Bronchial epithelial cell (primary cell): ENCODE measurements at places on chromosomes 12 and 14.
A peak's percentile ranks its signal among the peaks of the same experiment; 100 is the strongest.

DNA sequence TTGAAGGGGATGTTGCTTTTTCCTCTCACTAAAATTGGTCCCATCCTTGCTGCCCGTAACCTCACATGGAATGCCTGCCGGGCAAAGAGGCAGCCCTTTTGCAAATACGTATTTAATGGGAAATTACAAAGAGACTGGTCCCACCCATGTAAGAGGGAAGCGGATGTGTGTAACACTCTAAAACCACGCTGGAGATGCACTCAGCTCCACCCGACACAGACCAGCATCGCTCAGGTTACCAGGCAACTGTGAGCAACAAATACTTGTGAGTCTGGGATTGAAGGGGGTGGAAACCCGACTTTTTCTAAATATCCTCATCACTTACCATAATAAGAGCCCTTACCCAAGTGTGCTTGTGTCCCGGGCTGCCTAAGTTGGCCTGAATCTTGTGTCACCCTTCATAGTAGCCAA is 47.7 kb downstream of the ELK3 start:
- no peak for DNase-seq

DNA sequence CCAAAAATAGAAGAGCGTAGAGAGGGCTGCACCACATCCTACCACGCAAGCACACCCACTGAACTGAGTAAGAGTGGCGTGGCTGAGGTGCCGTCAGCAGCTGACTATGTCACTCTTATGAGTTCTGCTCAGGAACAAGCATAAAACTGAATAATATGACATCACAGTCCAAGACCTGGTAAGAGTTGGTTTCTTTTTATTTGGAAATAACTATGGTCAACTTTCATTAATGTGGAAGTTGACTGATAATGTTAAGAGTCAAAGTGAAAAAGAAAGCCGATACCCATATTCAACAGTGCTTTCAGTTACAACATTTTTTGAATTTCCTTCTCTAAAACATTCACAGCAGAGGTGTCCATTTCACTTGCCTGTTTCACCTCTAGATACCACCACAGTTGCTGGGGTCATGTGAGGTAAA is 44.6 kb downstream of the GNS start:
- DNase-seq, result no peak

DNA sequence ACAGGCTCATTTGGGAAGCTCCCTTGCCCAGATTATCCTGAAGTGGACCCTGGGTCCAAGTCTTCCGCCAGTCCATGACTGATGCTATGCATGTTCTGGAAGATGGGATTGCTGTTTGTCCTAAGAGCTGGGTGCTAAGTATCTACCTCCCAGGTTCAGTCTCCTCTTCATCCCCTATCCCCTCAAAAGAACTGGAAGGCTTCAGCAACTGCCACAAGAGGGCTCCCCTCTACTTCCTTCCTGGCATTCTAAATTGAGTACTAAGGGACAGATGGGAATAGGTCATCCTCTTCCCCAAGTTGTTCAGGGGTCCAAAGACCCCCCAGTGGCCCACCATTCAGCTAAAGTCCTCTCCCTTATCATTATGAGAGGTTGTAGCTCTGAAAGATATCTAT is 9.0 kb upstream of the FKBP11 start:
- no peak for DNase-seq

DNA sequence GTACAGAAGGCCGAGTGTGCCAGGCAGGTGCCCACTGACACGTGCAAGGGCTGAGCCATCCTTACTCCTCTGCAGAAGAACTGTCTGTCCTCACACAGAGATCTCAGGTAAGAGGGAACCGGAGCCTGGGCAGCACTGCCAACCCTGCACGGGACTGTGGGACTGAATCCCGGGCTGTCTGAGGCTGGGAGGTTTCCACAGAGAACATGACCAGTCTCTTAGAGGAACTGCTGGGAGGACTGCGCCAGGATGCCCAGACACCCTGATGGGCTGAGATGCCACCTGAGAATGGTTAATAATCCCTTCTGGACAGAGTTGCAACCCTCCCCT is 302.9 kb upstream of the SFSWAP start:
- DNase-seq, result no peak

DNA sequence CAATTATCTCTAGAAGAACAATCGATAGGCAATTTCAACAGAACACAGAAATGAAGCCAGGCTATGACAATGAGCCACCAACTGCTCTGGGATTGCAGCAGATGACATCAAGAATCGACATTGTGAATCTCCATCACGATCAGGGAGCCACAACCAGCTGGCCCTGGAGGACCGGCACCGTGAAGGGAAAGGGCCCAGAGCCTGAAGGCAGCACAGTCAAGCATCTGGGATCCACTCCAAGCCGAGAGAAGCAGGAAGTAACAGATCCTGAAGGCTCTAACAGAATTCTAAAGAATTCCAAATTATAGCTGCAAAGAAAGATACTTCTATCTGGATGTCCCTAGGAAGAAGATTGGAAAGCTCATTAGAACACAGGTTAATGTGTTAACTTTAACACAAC is 61.0 kb downstream of the LRRC74A start:
- DNase-seq, result no peak

GRCh38 chr12:11807458-11807857 is 158.0 kb downstream of the ETV6 start:
- DNase-seq, result peak; percentile 74

DNA sequence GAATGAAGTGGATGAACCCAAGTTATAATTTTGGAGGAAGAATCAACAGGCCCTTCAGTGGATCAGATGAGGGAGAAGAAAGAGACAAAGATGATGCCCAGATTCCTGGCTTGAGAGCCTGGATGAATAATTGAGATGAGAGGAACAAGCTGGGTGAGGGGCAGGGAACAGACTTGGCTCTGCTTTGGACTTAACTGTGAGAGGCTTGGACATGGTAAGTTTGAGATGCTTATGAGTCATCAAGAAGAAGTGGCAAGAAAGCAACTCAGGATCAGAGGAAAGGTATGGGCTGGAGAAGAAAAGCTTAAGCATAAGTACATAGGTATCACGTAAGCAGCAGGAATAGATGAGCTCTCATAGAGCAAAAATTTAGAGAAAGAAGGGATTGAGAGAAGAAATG is 55.3 kb downstream of the FIGNL2 start:
- peak; percentile 30 for DNase-seq

DNA sequence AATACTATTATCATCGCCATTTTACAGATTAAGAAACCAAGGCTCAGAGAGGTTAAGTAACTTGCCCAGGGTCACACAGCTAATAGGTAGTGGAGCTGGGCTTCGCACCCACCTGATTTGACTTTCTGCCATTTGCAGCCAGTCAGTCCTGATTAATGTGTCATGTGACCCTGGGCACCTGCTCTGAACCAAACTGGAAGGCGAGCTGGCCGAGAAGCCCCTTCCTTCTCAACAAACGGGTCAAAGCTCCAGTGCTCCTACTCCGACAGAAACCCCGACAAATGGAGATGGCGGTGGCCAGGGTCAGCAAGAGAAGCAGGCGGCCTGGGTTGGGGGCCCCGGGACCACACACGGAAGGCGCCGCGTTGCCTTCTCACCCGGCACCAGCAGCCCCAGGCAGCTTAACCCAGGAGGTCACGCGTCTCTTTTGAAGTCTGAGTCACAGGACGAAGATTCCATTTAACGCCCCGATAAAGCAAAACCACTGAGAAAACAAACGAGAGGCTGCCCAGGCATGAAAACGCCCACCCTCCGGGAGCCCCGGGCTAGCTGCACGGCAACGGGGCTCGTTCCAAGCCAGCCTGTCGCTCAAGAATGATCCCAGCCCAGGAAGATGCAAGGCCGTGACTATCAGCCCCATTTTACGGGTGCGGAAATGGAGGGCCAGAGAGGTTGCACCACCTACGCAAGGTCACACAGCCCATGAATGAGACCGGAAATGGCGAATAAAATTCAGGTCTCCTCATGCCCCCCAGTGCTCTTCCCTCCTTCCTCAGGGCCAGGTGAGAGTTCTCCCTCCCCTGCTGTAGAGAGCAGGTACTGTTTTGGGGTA is 124.8 kb downstream of the SCARB1 start:
- DNase-seq, result peak; percentile 23

DNA sequence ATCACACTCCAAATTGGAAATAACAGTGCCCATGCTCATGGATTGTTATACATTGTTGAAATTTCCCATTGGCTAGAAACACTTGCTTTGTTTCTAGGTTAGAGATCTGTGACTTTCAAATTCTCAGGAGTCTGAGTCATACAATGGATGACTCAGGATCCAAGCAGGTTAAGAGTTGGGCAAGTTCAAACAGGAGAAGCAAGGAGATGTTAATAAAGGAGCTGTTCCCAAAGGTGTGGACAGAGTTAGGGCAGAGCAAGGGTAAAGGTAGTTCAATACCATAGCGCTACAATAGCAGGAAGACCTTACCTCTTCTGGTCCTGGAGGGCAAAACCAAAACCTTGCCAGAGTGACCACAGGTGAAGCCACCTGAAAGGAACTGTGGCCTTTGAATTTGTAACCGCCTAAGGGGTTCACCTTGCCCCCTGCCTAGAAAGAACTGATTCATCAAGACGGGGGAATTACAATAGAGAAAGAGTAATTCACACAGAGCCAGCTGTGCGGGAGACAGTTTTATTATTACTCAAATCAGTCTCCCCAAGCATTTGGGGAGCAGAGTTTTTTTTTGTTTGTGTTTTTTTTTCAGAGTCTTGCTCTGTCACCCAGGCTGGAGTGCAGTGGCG is 4.2 kb upstream of the AMN1 start:
- DNase-seq, result peak; percentile 99

- no peak for DNase-seq
Observed at GRCh38 chr14:101774814-101775213, 13.3 kb downstream of the PPP2R5C start.

DNA sequence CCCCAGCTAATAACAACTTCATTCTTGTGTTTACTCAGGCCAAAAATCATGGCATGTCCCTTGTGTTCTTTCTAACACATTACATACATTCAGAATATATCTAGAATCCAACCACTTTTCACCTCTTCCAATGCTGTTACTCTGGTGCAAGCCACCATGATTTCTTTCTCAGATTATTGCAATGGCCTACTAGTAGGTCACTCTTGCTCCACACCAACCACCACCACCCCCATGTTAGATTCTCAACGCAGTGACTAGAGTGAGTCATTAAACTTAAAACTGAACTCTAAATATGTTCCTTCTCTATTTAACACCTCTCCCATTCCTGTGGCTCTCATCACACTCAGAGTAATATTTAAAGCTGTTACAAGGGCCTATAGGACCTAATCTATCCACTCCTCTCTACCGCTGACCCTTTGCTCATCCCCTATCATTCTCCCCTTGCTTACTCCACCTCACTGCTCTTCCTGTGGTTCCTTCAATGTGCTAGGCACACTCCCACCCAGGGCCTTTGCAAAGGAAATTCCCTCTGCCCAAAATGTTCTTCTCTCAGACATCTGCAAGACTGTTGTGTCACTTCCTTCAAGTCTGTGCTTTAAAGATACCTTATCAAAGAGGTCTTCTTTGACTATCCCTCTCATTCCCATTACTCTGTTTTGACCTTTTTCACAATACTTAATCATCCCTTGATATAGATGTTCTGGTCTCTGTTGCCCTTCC is 6.6 kb downstream of the RTN1 start:
- no peak for DNase-seq

GRCh38 chr14:99080306-99080705 is 191.7 kb downstream of the BCL11B start:
- DNase-seq, result no peak

- peak; percentile 7 for DNase-seq
Observed at GRCh38 chr12:12723681-12724420, 6.7 kb downstream of the CDKN1B start.

DNA sequence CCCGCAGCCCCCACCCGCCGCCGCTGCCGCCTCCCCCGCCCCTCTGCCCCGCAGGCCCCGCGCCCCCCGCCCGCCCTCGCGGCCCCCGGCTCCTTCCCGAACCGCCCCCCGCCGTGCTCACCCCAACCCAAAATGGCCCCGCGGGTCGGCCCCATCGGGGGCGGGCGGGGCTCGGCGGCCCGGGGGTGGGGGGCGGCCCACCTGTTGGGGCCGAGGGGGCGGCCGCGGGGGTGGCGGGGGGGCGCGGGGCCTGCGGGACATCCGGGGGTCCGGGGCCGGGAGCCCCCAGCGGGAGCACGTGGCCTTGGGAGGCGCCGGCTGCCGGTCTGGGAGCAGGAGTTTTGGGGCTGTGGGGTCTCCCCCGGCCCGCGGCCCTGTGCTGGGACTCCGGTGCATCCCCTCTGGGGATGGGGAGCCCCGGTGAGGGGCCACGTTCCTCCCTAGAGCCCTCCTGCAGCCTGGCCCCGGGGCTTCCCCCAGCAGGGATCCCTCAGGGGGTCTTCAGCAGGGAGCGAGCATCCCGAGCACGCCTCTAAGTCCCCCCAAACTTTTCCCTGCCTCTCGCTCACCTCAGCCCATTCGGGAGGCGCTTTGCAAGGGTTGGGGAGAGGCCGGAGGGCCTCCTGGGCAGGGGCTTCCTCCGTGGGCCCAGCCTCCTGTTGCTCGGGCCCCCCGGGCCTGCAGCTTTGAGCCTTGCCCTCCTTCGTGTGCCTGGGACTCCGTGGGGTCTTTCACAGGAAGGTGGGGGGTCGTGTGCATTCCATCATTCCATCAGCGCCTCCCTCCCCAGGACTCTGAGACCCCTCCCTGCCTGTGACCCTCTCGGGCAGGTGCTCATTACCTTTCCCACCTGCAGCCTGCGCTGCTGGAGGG is 710 bp downstream of the MTA1 start:
- DNase-seq, result no peak

GRCh38 chr14:82667501-82667900 is 1133.8 kb upstream of the SEL1L start:
- peak; percentile 8 for DNase-seq

GRCh38 chr14:86604561-86604960 is 1074.6 kb downstream of the FLRT2 start:
- DNase-seq, result peak; percentile 8

GRCh38 chr14:103523575-103523954 is 935 bp upstream of the CKB start:
- no peak for DNase-seq

DNA sequence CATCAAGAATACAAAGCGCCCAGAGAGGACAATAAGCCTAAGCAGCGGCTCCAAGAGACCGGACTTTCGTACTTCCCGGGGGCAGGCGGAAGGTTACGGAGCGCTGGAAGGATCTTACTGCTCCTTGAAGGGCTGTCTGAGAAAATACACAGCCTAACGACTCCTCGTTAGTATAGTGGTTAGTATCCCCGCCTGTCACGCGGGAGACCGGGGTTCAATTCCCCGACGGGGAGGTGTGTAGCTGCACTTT is 12.1 kb upstream of the TMPO start:
- peak; percentile 85 for DNase-seq

GRCh38 chr12:75913502-75914351 is 117.8 kb downstream of the PHLDA1 start:
- DNase-seq, result no peak

- peak; percentile 30 for DNase-seq
Observed at GRCh38 chr12:124769163-124769530, 94.5 kb downstream of the SCARB1 start.

- peak; percentile 93 for DNase-seq
Observed at GRCh38 chr12:100141666-100141997, 1.0 kb downstream of the BLTP3B start.

DNA sequence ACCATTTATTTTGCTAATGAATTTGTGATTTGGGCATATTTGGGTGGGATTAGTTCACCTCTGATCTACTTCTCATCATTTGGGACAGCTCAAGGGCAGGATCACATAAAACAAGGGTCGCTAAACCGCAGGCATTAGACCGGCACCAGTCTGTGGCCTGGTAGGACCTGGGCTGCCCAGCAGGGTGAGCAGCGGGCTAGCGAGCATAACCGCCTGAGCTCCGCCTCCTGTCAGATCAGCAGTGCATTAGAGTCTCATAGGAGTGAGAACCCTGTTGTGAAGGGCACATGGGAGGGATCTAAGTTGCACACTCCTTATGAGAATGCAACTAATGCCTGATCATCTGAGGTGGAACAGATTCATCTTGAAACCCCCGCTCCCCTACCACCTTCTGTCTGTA is 785.3 kb downstream of the TRHDE start:
- DNase-seq, result no peak
